Inflammatory macrophage treated with lipopolysaccharide for 1 hour (primary cell): ENCODE measurements at places on chromosomes 6 and 20.
A peak's percentile ranks its signal among the peaks of the same experiment; 100 is the strongest.

GRCh38 chr6:161261325-161261724, 12.5 kb downstream of the AGPAT4 start:
- no peak for DNase-seq

DNA sequence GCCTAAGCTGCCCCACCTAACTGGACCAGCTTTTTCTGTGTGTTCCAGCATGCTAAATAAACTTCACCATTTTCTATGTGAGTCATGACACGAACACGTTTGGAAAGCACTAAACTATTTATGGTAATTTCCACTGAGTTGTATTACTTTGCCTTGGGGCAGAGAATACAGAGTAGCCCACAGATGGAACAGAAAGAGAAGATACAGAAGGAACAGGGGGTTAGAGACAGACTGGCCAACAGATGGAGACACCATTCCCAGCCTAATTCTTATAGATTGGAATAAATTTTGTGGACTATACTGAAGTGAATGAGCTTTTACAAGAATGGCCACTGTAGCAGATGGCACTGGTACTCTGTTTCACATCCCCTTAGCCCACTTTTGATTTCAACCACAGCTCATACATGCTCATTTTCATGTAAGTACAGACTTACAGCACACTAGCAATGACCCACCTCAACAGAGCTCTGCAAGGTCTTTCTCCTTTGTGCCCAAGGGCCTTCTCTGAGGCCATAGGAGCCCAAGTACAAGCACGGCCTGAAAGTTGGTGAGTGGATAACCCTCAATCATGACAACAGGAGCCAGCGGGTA, 13.1 kb upstream of the NT5DC1 start:
- DNase-seq = no peak

DNA sequence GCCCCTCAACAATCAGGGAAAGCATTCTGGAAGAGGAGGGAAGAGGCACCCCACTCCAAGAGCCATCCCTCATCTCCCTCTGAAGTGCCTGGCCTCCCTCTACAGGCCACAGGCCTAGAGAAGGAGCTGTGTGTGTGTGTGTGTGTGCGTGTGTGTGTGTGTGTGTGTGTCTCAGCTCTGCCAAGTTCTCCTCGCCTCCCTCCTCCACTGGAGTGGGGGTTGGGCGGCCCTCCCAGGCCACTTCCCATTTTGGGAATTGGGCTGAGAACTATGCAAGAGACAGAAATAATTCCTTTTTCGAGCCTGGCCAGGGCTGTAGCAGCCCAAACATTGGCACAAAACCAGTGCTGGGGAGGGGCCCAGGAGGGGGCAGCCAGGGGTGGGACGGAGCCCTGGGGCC, 35.7 kb downstream of the KCNB1 start:
- peak; percentile 59 for DNase-seq

DNA sequence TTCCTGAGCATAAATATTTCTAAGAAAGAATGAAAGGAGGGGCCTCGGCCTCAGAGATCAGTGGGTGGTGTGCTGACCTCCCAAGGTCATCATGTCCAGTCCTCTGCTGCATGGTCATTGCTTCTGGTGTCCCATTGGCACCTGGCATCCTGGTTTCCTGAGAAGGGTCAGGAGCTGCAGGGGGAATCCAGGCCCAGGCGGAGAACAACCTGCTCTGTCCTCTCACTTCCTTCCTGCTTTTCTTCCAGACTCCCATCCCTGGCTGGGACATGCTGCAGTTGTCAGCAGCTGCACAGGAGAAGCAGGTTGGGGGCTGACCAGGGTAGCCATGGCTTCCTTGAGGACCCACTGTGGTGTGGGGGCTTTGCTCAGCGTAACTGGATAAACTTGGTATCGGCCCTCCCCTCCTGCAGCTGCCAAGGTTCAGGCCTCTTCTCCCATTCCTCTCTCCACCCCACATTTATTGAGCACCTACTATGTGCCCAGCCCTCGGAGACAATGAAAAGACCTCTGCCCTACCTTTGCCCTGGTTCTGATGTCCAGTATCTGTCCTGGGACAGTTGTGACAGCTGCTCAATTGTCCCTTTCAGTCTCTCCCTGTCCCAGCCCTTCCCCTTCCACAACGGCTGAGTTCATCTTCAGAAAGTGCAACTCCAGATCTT, 155.2 kb downstream of the CEBPB start:
- no peak for DNase-seq

DNA sequence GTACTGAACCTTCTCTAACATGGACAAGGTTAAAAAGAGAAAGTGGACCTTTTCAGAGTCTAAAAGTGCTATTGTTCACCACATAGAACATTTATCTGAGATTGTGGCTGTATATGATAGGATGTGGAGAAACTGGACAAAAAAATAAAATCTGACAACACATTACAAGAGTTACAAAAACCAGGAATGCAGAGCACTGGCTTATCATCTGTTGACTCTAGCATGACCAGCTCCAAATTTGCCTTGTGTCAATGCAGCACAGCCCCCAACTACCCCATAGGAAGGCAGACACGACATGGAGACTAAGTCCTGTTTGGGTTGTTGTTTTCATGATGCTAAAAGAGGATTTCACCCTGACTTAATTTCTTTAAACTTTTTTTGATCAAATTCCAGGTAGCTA, 436.9 kb upstream of the MARCKS start:
- no peak for DNase-seq

GRCh38 chr6:43748765-43749164, 21.2 kb upstream of the VEGFA start:
- DNase-seq = no peak

DNA sequence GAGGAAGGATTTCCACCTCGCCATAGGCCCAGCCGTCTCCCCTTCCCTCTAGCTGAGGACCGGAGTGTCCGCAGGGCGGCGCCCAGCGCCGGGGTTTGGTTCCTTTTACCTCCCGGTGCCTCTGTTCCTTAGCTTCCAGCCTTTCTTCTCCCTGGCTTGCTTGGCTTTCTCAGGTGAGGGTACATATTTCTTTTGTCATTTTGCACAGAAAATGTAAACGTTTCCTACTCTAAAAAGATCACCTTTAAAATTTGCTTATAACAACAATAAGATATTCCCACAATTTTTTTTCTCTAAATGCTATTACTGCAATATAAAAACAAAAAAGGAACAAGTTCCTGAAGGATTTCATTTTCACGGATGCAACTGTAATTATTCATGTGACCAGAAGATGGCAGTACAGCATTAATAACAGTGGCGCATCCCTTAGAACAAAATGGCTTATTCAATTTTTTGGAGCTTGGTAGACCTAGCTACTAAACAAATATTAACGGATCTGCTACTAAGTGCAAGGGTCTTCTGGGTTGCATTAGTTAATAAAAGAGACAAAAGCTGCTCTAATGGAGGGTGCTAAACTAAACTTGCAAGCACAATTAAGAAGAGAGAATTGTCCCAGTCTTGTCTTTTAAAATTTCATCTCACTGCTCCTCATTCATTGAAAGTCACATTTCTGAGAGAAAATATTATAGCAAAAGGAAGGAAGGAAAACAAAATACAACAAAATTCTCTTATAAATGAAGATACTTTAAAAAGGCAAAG, 172.9 kb downstream of the ADGRG6 start:
- peak; percentile 64 for DNase-seq

GRCh38 chr20:49575551-49576060, 7.7 kb upstream of the PTGIS start:
- no peak for DNase-seq

GRCh38 chr20:37640600-37641561, 52.9 kb upstream of the CTNNBL1 start:
- DNase-seq = no peak

GRCh38 chr20:60321601-60322000, 363.4 kb downstream of the CDH26 start:
- no peak for DNase-seq
